ENCODE measurements at places on chromosomes 11 and 22. TPM values are rescaled to one million over a fixed set of nuclear protein-coding genes. Genes with fewer than 3 reads are reported as not detected.

GRCh38 chr22:46138058-46138797 is 12.1 kb upstream of the PPARA start:
- no peak for DNase-seq

The GGT1 gene
- total RNA-seq = 51.2 TPM

GRCh38 chr11:119828819-119829218 is 99.8 kb upstream of the NECTIN1 start:
- no peak for DNase-seq

The CBLIF gene
- total RNA-seq = not detected

The MIOX gene
- 0.23 TPM for total RNA-seq

GRCh38 chr22:24164940-24165339 is 16.3 kb upstream of the SUSD2 start:
- DNase-seq = no peak

All from activated CD8-positive, alpha-beta memory T cell treated with anti-CD3 and anti-CD28 coated beads, Interleukin-2, amount 10 ng/mL, durations not matched to agents 7 days and 5 days (primary cell).